ENCODE measurements at places on chromosomes 1 and 21. TPM values are rescaled to one million over a fixed set of nuclear protein-coding genes. Genes with fewer than 3 reads are reported as not detected.

Gene FBXO2
- 4.0 TPM for total RNA-seq

Gene CLCA4
- total RNA-seq: not detected

Gene IBA57
- 9.5 TPM for total RNA-seq

Gene LRRC39
- 0.88 TPM for total RNA-seq

Gene LRRC3
- 0.61 TPM for total RNA-seq

Gene KNCN
- total RNA-seq: not detected

Gene LCE3E
- total RNA-seq: not detected

Gene LCE6A
- total RNA-seq: not detected

Gene PAPPA2
- total RNA-seq: 0.05 TPM

Gene KRTAP12-2
- total RNA-seq: not detected

Gene RGS13
- not detected for total RNA-seq

Gene SHE
- total RNA-seq: not detected

Gene TMEM82
- not detected for total RNA-seq

Gene C1orf226
- total RNA-seq: 14.1 TPM

Gene GRIK3
- not detected for total RNA-seq

Gene TRABD2B
- 0.10 TPM for total RNA-seq

Gene VWA5B1
- not detected for total RNA-seq

Gene ATP6V1G3
- total RNA-seq: not detected

Gene CFHR4
- not detected for total RNA-seq

Gene VAMP4
- 7.4 TPM for total RNA-seq

Gene FMO4
- 3.4 TPM for total RNA-seq

Gene CLEC20A
- total RNA-seq: not detected

Gene LRRC7
- total RNA-seq: 0.47 TPM

Gene CNR2
- not detected for total RNA-seq

Gene USP24
- total RNA-seq: 40.3 TPM

Gene KIF14
- 17.2 TPM for total RNA-seq

Gene RAB3B
- total RNA-seq: 0.49 TPM

Gene SH3D21
- total RNA-seq: 13.2 TPM

Gene TENT5C
- 0.28 TPM for total RNA-seq

Gene LAX1
- not detected for total RNA-seq

Gene ABCG1
- total RNA-seq: 0.19 TPM

Gene HMGN1
- total RNA-seq: 262 TPM

Gene CHIA
- total RNA-seq: not detected

Gene CATSPER4
- not detected for total RNA-seq

Gene CHODL
- not detected for total RNA-seq

Gene CBR3
- 3.1 TPM for total RNA-seq

Gene GSTM5
- total RNA-seq: not detected

Gene A3GALT2
- not detected for total RNA-seq

Gene LRRC71
- total RNA-seq: not detected

Gene PHLDA3
- total RNA-seq: 36.7 TPM

All from Calu3 (cell line).